Osteocyte (in vitro differentiated cells): ENCODE measurements at places on chromosomes 1 and 21. TPM values are rescaled to one million over a fixed set of nuclear protein-coding genes. Genes with fewer than 3 reads are reported as not detected.

FCRL4 gene
- not detected in 2 replicates for total RNA-seq

SPRR2F gene
- not detected in 2 replicates for total RNA-seq

RXRG gene
- not detected in 2 replicates for total RNA-seq

TRIM67 gene
- total RNA-seq, result 0.32 and 0.39 TPM in 2 replicates

CD52 gene
- not detected in 2 replicates for total RNA-seq

LRRC53 gene
- total RNA-seq, result not detected in 2 replicates

SMYD3 gene
- 22.3 and 22.8 TPM in 2 replicates for total RNA-seq

OR2L2 gene
- total RNA-seq, result 0.08 and 0.13 TPM in 2 replicates

CFHR1 gene
- total RNA-seq, result not detected in 2 replicates

ST6GALNAC5 gene
- total RNA-seq, result 2.6 and 3.7 TPM in 2 replicates

LRRC3 gene
- total RNA-seq, result 4.0 and 4.2 TPM in 2 replicates

FAM110D gene
- not detected in 2 replicates for total RNA-seq

ACTRT2 gene
- not detected in 2 replicates for total RNA-seq

FCMR gene
- not detected in 2 replicates for total RNA-seq

VPS26C gene
- 50.0 and 51.6 TPM in 2 replicates for total RNA-seq

CAPN8 gene
- not detected in 2 replicates for total RNA-seq

OVAAL gene
- total RNA-seq, result not detected in 2 replicates

RSBN1 gene
- 15.2 and 17.0 TPM in 2 replicates for total RNA-seq

KCNJ10 gene
- not detected in 2 replicates for total RNA-seq

TPRG1L gene
- 49.1 and 49.5 TPM in 2 replicates for total RNA-seq

ACOT11 gene
- 0.24 and 0.35 TPM in 2 replicates for total RNA-seq

DPYD gene
- 42.8 and 44.0 TPM in 2 replicates for total RNA-seq

AIRE gene
- total RNA-seq, result not detected in 2 replicates

TMPRSS3 gene
- not detected in 2 replicates for total RNA-seq

INSRR gene
- 0.08 and 0.21 TPM in 2 replicates for total RNA-seq

TNNI3K gene
- total RNA-seq, result not detected in 2 replicates

GSTM2 gene
- 38.6 and 39.0 TPM in 2 replicates for total RNA-seq

SH2D5 gene
- total RNA-seq, result 0.18 and 0.46 TPM in 2 replicates

EPHA10 gene
- not detected in 2 replicates for total RNA-seq

LCE2A gene
- total RNA-seq, result not detected in 2 replicates

NBPF4 gene
- total RNA-seq, result not detected in 2 replicates

KCNJ15 gene
- 0.34 and 0.51 TPM in 2 replicates for total RNA-seq

RAP1GAP gene
- 3.5 and 3.8 TPM in 2 replicates for total RNA-seq

FCN3 gene
- not detected in 2 replicates for total RNA-seq

SPRR2G gene
- not detected in 2 replicates for total RNA-seq

NBPF8 gene
- 21.0 and 21.3 TPM in 2 replicates for total RNA-seq

RGS1 gene
- total RNA-seq, result not detected in 2 replicates

MYBPH gene
- not detected in 2 replicates for total RNA-seq

L1TD1 gene
- total RNA-seq, result not detected in 2 replicates

MROH9 gene
- not detected in 2 replicates for total RNA-seq

BACE2 gene
- total RNA-seq, result 49.5 and 55.4 TPM in 2 replicates

FAM229A gene
- 8.5 and 8.8 TPM in 2 replicates for total RNA-seq

NFYC gene
- 49.0 and 53.4 TPM in 2 replicates for total RNA-seq

GPA33 gene
- total RNA-seq, result not detected in 2 replicates

PRR9 gene
- not detected in 2 replicates for total RNA-seq

C1orf94 gene
- total RNA-seq, result not detected in 2 replicates

TNFRSF18 gene
- total RNA-seq, result not detected in 2 replicates

NCAM2 gene
- total RNA-seq, result 121 and 135 TPM in 2 replicates

C1QA gene
- not detected in 2 replicates for total RNA-seq

FHAD1 gene
- total RNA-seq, result not detected in 2 replicates

TFF1 gene
- not detected in 2 replicates for total RNA-seq

FCGR3B gene
- not detected in 2 replicates for total RNA-seq

CCDC185 gene
- total RNA-seq, result not detected in 2 replicates

CD2 gene
- not detected in 2 replicates for total RNA-seq

PGLYRP4 gene
- not detected in 2 replicates for total RNA-seq

TOR1AIP1 gene
- 53.7 and 60.6 TPM in 2 replicates for total RNA-seq

PRAMEF7 gene
- total RNA-seq, result not detected in 2 replicates
